ENCODE measurements at places on chromosomes 12 and 14.

DNA sequence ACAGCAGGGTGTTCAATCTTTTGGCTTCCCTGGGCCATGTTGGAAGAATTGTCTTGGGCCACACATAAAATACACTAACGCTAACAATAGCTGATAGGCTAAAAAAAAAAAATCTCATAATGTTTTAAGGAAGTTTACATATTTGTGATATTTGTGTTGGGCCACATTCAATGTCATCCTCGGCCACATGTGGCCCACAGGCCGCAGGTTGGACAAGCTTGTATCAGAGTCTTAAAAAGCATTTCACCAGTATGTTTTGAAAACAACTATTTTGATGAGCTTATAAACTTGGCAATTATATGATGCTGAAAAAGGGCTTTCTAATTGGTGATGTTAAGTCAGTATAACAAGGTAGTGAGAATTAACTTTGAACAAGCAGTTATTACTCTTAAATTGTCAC is 78.9 kb downstream of the PIK3C2G start:
- DNase-seq = no peak

- DNase-seq = peak; percentile 78
Observed at GRCh38 chr14:68451696-68452373, 341.0 kb downstream of the ZFP36L1 start.

- DNase-seq = no peak
Observed at GRCh38 chr12:58513301-58513834, 406.9 kb downstream of the LRIG3 start.

GRCh38 chr14:92308716-92309115 is 14.2 kb upstream of the SLC24A4 start:
- DNase-seq = no peak

GRCh38 chr12:118645219-118645618 is 268.9 kb downstream of the SUDS3 start:
- no peak for DNase-seq

DNA sequence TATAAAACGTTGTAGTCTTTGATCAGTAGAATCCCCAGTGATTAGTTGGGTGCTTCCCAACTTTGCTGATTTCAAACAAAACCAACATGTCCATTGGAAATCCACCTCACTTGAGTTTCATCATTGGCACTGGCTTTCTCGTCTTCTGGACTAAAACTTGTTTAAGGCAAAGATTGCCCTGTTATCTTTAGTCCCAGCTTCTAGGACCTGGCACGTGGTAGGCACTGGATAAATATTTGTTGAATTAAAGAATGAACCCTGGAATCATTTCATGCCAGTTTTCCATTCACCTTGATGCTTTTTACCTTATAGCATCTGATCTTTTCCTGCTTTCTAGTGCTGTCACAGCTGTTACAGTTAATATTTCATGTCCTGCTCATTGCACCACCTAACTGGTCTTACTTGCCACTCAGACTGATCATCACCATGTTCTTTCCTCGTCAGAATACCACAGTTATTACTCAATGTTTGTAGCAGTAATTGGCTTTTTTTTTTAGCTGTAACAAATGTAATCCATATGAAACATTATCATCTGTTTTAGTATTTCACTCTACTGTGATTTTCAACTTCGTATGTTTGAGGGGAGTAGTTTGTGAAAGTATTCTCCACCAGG is 7.3 kb upstream of the C12orf50 start:
- DNase-seq = no peak

DNA sequence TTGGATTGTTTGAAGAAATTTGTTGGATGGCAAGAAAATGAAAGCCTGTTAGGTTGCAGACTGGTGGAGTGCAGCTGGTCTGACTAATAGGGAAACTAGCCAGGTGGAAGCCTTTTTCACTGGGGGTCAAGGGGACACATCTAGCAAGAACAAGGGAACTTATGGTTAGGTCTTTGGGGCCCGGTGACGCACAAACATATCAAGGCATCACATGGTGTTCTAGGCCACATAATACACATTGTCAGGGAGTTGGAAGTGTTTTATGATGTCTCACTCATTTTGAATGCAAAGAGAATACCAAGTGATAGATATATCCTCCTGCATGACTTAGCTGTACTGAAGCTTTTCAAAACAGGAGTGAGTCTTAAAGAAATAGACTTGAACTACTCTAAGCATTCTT is 351.2 kb downstream of the KCNH5 start:
- no peak for DNase-seq

DNA sequence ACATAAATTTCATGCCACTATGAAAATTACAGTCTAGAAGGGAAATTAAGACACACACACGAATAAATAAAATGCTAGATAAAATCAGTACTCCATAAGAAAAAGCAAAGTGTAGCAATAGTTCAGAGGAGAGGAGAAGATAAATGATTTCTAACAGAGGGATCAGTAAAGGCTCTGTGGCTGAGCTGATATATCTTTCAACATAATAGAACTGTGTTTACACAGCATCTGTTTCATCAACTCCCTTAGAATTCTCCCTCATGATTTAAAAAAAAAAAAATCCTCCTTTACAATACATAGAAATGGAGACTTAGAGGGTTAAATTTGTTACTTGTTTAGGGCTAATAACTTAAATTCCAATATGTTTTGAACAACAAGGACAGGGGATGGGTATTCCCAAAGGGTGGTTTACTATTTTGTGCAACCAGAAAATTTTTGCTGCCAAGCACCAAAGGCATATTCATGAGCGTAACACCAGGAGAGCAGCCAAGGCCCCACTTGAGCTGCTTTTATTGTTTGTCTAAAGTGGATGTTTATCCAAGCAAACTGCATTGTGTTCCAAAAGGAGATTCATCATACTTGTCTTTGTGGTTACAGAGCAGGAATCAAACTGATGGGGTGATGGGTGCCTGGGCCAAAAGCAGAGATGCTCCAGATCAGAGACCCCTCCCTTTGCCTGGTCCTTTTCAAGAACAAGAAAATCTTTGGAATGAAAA is 162.7 kb downstream of the BMP4 start:
- no peak for DNase-seq

DNA sequence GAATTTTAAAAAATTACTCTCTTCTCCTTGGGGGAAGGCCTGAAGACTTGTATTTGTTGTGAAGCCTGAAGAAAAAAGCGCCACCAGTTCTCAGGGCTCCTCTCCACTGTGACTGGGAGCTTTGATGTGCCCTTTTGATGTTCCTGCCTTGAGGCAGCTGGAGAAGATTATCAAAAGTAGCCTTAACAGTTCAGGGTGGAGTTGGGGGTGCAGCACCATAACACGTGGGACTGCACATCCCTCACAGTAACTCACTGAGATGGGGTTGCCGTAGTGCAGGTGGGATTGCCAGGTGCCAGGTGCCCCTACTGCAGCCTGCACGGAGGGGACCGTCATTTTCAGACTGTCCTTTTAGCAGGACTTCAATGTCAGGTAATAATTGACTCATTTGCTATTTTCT is 474.1 kb downstream of the ETNK1 start:
- DNase-seq = no peak

DNA sequence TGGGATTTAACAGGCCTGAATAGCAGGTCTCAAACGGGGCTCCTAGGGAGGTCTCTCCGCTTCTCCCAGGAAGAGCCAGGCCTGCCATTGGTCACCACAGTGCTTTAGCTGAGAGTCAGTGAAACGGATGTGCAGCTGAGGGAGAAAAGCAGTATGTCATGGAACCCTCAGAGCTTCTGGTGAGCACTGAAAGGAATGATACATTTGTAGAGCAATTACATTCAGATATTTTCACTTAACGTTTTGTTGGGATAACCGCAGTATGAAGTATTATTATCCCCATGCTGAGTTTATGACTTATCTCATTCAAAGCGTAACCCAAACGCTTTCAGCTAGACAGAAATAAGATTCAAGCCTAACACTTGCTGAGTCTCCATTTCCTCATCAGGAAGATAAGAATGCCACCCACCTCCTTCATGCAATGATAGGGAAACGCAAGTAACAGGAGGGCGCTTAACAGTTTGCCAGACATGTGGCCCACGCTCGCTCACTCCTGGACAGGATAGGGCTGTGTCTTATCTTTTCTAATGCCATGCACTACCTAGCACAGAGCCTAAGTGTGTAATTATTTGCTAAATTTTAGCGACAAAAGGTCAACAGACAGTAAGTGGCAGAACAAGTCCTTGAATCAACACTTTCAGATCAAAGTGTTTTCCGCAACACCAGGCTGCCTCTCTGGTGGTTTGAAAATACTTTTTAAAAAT is 28.2 kb downstream of the DAD1 start:
- no peak for DNase-seq

DNA sequence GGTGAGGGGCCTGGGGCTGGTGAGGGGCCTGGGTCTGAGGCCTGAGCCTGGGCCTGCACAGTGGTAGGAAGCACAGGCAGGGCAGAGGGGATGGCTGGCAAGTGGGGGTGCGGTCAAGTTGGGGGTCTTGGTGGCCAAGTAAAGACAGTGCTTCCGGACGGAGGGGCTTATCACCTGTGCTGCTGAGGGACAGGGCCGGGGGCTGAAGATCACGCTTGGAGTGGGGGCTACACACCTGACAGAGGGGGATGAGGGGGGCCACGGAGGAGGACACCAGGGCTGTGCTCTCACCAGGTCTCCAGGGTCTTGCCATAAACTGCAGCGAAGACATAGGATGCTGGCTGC is 12.2 kb downstream of the TEDC1 start:
- DNase-seq = no peak

GRCh38 chr12:29750131-29750927 is 33.4 kb downstream of the TMTC1 start:
- no peak for DNase-seq

DNA sequence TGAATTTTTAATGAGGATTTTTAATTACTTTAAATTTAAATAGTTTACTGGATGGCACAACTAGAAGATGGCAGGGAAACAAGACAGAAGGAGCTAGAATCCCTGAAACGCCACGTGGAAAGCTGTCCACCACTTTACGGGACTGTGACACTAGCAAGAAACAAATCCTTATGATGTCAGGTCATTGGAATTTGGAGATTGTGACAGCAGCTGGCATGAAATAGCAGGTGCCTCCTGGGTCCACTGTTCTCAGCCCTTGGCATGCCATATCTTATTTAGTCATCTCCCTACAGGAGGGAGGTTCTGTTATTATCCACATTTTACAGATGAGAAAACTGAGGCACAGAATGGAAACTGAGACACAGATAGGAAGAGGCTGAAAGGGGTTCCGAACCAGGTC is 113.8 kb downstream of the BCL11B start:
- DNase-seq = peak; percentile 49

GRCh38 chr14:52422650-52423356 is 108.7 kb downstream of the PTGER2 start:
- no peak for DNase-seq

- DNase-seq = no peak
Observed at GRCh38 chr12:57181561-57182155, 34.2 kb upstream of the LRP1-AS start.

DNA sequence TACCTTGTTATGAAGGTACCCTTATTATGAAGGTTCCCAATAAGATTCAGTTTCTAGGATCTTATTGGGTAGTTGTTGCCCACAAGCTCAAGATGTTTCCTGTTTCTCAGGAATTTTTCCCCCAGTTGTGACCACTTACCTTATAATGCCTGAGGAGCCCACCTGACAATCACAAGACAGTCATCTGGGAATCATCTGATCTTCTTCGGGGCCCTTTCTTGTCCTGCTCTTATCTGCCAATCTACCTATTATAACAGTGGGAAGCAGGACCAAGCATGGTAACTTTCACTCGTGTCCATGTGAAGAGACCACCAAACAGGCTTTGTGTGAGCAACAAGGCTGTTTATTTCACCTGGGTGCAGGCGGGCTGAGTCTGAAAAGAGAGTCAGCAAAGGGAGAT is 825.5 kb downstream of the BCL11B start:
- DNase-seq = no peak

DNA sequence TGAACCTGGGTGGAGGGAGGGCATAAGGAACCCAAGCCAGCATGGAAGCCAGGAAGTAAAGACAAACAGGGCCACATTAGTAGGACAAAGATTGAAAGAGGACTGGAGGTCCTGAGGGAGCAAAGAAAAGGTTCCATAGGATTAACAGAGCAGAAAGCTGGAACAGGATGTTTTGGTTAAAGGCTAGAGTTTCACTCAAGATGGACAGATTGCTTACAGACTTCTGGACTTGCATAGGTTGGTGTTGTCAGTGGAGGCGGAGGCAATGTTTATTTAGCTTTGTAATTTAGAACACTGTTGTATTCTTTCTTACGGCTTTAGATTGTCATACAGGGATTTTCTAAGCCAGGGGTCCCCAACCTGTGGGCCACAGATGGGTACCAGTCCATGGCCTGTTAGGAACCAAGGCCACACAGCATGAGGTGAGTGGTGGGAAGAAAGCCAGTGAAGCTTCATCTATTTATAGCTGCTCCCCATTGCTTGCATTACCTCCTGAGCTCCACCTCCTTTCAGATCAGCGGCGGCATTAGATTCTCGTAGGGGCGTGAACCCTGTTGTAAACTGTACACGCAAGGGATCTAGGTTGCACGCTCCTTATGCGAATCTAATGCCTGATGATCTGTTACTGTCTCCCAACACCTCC is 31.3 kb downstream of the ZNF664 start:
- peak; percentile 53 for DNase-seq

DNA sequence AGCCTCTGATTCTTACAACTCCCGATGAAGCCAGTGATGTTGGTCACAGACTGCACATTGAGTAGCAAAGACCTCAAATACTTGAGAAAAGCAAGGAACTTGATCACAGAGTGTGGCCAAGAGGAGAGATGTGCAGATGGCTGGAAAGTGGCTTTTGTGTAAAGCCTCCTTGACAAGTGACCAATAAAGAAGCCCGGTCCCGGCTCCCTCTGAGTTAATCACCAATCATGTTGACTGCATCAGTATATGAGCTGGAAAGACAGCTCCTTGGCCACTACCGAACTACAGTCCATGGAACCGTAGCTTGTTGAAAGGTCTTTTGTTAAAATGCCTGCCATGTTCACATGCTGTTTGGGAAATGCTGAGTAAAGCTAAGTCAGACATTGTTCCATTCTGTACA is 23.7 kb upstream of the SERPINA6 start:
- DNase-seq = no peak

- DNase-seq = no peak
Observed at GRCh38 chr12:75684678-75685616, 173.5 kb upstream of the KRR1 start.

GRCh38 chr12:6292606-6293005 is 17.9 kb upstream of the PLEKHG6 start:
- no peak for DNase-seq
